Fibroblast of skin of back (primary cell): ENCODE measurements at places on chromosomes 7 and 10.

- DNase-seq = no peak
Measured at GRCh38 chr7:100065452-100066186, 15.9 kb downstream of the ZNF3 start.

DNA sequence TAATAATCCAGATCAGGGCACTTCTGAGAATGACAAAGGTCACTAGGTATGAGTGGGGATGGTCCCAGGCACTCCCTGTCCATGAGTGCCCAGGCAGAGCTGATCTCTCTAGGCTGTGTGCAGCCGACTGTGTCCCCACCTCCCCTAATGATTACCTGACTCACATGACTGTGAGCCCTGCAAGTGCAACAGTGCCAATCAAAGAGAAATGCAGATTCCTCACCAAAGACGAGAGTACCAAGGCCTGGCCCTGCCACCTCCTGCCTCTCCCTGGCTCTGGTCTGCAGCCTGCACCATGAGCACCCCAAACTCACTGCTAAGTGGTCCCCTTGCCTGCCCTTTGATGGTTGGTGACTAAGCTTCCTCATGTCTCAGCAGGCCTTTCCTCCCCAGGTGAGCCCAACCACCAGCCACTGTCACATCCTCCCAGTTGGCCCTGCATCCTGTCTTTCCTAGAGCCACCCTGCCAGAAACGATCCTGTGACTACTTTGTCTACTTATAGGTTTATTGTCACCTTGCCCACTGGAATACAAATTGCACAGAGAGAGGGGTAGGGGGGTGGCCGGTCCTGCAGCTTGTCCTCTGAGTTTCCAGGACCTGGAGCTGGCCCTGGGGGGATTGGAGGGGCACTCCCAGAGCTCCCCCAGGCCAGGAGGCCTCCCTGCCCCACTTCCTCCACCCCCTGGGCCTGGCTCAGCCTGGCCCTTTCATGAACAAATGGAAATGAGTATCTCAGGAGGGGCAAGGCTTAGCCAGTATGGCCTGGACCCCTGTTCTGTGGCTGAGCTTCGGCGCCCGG, 22.4 kb upstream of the GDF10 start:
- no peak for DNase-seq

GRCh38 chr10:124715439-124715838, 28.7 kb downstream of the FAM53B start:
- DNase-seq = no peak

GRCh38 chr7:106285855-106286492, 1.2 kb upstream of the NAMPT start:
- DNase-seq = no peak

DNA sequence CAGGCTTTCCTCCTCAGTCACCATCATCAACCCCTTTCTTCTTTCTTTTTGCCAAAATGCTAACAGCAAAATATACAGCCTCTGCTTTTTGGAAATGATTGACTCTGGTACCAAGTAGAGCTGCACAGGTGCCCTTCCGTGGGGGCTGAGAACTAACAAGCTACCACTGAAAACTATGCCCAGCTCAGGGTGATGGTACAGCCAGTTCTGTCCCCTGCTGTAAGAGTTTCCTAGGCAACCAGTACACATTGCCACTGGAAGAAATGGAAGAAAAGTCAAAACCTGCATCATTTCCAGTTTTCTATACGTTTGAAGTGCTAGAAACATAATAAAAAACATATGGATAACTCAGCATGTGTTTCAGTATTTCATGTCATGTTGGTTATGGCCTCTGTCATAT, 297.5 kb downstream of the PRKG1 start:
- no peak for DNase-seq

DNA sequence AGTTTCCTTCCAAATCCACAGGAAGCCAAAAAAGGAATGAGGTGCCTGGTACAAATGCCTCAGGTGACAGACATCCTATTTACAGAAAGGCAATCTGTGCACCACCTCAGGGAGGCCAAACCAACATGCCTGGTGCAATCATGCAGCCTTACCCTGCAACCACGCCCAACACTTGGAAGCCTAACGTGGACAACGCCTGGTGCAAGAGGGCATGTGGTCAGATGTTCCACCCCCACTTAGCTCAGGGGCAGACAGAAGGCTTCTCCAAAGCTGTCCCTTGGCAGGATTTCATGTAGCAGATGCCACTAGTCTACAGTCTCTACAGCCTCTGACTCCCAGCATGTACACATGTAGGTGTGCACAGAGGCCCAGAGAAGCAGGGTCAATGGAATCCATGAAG, 89.5 kb downstream of the KCNMA1 start:
- no peak for DNase-seq

DNA sequence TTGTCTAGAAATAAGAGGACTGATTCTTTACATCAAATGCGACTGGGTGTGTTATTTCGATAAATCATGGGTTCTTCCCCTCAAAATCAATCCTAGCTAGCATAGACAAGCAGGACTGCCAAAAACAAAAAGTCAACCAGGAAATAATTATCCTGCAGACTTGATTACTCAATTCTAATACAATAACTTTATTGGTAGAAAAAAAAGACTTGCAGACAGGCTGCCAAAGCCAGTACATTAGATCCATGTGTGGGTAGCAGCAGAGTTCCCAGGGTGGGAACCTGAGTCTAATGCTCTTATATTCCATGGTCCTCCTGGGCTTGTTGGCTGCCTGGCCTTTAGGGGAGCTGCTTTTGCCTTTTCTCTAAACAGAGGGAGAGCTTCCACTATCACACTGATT, 7.8 kb downstream of the AFAP1L2 start:
- no peak for DNase-seq

DNA sequence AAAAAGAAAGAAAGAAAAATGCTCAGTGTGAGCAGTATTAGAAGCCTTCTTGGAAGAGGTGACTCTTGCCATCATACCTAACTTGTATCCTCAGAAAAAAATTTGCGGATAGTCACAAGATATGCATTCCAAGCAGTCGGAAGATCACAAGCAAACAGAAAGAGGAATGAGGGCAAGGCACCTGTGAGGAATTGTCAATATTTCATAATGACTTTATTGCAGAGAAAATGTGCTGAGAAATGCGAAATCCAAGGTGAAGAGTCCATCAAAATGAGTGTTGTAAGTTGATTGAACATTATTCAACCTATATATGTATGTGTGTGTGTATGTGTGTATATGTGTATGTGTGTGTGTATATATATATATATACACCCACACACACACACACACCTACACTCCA, 1624.7 kb upstream of the LRRTM3 start:
- DNase-seq = no peak

- DNase-seq = peak; percentile 40
Measured at GRCh38 chr10:78278058-78278404, 244.4 kb downstream of the RPS24 start.

DNA sequence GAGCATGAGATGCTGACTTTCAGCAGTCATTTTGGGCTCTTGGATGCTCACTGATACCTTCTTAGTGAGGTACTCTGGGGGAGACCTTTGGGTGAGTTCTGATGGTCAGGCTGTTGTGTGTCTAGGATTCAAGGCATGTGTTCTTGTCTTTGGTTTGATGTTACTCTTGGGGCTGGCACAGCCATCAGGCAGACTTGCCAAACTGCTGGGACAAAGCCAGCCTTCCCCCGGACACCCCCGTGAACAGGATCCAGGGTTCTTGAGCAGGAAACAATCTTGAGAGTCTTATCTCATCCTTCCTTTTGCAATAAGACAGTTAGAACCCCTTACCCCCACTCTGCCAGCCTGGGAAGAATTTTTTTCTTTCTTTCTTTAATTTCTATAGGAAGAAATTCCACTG, 42.2 kb downstream of the SUFU start:
- no peak for DNase-seq

DNA sequence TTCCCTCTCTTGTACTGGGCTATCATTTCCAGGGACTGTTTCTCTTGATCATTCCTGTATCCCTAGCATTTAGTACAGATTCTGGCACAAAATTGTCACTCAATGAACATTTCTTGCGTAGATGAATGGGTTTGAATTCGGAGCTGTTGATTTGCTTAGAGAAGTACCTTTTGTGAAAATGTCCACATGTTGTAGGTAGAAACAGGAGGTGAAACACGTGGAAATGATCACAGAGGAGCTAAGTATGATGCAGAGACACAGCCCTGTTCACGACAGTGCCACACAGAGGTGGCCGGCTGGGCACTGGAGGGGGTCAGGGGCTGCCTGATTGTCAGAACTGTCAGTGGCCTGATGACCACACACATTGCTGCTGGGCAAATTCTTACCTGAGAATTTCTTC, 196.1 kb upstream of the PRKCQ start:
- DNase-seq = no peak

DNA sequence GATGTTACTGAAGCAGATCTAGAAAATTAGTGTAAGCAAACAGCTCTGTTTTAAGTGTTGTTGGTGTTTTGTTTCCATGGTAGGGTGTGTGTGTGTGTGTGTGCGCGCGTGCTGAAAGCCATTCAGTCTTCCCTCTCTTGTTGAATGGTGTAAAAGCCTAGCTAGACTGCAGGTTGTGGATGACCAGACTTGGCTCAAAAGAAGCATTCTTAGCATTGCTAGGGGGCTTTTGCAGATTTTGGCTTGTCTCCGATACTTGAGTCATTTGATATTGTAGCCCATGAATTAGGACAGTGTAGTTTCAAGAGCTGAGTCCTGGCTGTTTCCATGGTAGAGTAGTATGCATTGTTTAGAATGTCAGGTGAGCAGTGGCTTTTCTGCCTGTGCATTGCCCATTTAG, 99.1 kb downstream of the SND1 start:
- peak; percentile 49 for DNase-seq

DNA sequence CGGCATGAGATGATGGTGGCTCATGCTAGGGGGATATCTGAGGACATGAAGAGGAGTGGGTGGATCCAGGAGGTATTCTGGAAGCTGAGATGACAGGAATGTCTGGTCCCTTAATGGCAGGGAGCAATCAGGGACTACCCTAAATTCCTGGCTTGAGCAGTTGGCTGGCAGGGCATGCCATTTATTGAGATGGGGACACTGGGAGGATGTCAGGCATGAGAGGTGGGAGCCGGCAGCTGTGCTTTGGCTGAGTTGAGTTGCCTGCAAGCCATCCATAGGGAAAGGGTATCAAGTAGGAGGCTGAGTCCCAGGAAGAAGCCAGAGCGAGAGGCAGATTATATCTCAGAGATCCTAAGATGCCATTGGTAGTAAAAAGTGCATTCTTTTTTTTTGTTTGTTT, 69.6 kb downstream of the COL26A1 start:
- DNase-seq = no peak

- DNase-seq = peak; percentile 23
Measured at GRCh38 chr7:35871856-35872255, 71.0 kb downstream of the SEPTIN7 start.

- DNase-seq = no peak
Measured at GRCh38 chr7:76315364-76315763, 12.9 kb downstream of the HSPB1 start.

- DNase-seq = no peak
Measured at GRCh38 chr7:69360913-69361312, 237.4 kb upstream of the AUTS2 start.

- DNase-seq = peak; percentile 94
Measured at GRCh38 chr7:25849500-25850184, 302.4 kb upstream of the NFE2L3 start.

GRCh38 chr7:4725850-4726450, 43.9 kb downstream of the FOXK1 start:
- DNase-seq = no peak

- DNase-seq = peak; percentile 51
Measured at GRCh38 chr10:129971381-129972144, 7.5 kb upstream of the EBF3 start.

DNA sequence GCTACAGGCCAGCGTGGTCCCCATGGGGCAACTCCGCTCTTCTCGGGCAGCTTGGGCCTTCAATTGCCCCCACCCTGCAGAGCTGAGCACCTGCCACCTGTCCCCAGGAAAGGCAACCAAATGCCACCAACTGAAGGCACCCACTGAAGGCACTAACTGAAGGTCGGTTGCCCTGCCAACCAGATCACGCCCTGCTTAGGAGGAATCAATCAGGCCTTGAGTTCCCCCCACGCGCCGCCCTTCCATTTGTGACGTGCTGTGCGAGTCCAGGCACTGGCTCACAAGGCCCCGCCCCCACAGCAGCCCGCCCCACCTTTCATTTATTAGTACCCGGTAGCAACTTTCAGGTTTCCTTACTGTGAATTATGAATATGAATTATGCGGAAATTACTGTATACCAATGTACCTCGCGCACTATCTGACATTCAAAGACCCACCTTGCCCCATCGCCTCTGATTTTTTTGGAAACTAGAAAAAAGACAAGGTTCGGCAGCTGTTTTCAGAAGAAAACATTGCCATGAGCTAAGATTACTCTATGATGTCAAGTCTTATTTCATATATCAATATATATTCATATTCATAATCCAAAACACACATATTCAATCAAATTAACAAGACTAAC, 83.6 kb upstream of the ABI1 start:
- DNase-seq = no peak

- DNase-seq = no peak
Measured at GRCh38 chr10:90734415-90734814, 123.4 kb downstream of the HTR7 start.

DNA sequence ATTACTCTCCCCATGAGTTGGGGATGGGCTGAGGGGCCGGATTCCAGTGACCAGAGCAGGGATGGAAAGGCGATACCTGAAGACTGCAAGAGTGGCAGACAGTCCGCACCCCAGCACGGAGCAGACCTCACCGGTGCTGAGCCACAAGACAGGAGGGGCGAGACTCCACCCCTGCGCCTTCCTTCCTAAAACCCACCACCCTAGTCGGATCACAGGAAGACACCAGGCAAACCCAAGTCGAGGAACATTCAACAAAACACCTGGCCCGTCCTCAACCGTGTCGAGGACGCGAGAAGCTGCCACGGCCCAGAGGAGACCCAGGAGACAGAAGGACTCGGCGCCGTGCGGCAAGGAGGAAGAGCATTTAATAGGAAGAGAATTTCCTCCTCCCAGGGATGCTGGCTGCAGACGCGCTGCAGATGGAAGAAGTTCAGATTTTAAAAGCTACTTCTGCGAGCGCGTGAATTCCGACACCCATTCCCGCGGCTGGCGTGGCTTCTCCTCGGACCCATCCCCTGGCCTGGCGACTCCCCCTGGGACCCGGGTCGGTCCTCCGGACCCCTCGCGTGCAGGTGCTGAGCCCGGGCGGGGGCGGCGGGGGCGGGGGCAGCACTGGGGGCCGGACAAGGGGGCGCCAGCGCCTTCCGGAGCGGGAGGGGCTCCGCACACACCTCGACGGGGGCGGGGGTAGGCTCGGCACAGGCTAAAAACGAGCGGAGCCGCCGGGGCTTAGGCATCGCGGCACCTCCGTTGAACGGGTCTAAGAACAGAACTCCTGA, 563 bp upstream of the UTF1 start:
- no peak for DNase-seq

GRCh38 chr7:43643846-43644245, 60.9 kb downstream of the STK17A start:
- no peak for DNase-seq

GRCh38 chr7:69947998-69948397, 349.7 kb downstream of the AUTS2 start:
- DNase-seq = no peak

GRCh38 chr10:22854935-22855421, 72.9 kb upstream of the ARMC3 start:
- peak; percentile 16 for DNase-seq

GRCh38 chr10:66931340-66931948, 5.6 kb downstream of the LRRTM3 start:
- peak; percentile 68 for DNase-seq
